ENCODE measurements at places on chromosomes 1 and 21.

- DNase-seq, result no peak
These were observed 32.1 kb downstream of the SH3BP5L start for GRCh38 chr1:248793592-248793991.

DNA sequence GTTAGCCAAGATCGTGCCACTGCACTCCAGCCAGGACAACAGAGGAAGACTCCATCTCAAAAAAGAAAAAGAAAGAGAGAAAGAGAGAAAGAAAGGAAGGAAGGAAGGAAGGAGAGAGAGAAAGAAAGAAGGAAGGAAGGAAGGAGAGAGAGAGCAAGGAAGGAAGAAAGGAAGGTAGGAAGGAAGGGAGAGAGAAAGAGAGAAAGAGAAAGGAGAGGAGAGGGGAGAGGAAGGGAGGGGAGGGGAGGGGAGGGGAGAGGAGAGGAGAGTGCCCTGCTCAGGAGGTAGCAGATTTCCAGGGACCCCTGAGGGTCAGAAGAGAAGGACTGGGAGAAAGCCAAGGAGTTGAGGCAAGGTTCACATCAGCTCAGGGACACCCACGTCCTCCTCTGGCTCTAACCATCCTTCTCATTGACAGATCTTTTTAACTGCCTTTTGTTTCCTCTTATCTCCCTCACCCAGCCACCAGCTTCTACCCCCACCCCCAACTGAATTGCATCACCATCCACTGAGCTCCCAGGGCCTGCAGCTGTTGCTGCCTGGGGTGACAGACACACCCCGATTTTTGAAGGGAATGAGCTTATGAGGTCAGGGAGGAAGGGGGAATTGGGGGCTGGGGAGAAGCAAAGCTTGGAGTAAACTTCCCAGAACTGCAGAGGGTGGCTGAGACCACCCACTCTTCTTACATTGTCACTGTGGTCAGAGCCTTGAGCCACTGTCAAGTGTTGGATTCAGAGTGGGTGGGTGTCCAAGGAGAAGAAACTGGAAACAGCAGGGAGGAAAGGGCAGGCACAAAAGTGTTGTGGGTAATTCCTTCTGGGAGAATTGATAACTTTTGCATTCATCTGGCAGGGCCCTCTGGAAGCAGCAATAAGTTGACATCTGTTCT, 91.6 kb downstream of the GLUL start:
- DNase-seq, result no peak

DNA sequence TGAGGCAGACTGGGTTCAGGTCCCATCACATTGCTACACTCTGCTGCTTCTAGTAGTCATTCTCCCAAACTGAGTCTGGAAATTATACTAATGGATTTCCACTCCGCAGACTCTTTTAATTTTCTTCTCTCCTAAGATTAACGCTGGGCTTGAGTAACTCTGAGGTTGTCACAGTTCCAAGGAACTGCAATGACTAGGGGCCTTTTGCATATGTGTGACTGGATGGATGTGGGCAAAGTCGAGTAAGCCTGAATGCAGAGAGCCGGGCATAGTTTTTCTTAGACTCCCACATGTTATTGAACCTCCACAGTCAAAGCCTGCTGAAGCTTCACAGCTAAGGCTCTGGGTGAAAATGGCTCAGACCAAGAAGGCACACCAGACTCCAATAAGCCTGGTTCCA, 160.9 kb upstream of the PROX1 start:
- DNase-seq, result no peak

DNA sequence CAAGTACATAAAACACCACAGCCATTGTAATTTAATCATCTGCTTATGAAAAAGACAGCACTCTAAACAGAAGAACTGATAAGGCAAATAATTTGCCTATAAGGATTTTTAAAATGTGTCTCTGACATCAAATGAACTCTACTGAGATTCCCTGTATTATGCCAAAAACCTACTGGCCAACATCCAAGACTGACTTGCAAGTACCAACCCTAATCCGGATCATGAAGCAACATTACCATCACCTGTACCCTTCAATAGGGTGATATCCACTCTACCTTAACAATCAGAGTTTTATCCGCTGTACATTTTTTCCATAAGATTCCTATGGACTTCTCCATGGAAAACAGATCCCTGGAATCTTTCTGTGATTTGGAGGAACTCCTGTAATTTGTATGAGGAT, 4.6 kb downstream of the RGS7 start:
- DNase-seq, result no peak

DNA sequence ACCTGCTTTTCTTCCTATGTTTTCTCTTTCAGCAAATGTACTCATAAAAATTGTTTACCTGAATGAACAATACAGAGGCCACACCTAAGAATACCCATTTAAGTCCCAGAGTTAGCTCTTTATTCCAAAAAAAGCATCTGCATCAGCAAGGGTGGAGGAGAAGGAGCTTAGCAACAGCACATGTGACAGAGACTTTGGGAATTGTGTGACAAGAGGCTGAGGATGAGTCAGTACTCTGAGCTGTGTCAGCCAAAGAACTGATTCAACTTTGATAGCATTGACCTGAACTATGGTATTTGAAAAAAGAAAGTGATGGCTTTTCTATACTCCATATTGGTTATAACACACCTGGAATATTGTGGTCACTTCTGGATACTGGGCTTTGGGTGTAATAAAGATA, 162.7 kb downstream of the ZNF648 start:
- no peak for DNase-seq

- DNase-seq, result no peak
These were observed 7.1 kb upstream of the PALMD start for GRCh38 chr1:99638853-99639252.

- DNase-seq, result no peak
These were observed 950 bp upstream of the LRP8 start for GRCh38 chr1:53328541-53329499.

Measured in stimulated activated CD4-positive, alpha-beta T cell treated with anti-CD3 and anti-CD28 coated beads, Interleukin-12 subunit alpha, Interleukin-12 subunit beta, amount 100 ng/mL, for 4 hours (primary cell).